ENCODE measurements at places on chromosomes 2 and 18.

- no peak for DNase-seq
These were observed 85.4 kb downstream of the DPP4 start for GRCh38 chr2:161988589-161988988.

DNA sequence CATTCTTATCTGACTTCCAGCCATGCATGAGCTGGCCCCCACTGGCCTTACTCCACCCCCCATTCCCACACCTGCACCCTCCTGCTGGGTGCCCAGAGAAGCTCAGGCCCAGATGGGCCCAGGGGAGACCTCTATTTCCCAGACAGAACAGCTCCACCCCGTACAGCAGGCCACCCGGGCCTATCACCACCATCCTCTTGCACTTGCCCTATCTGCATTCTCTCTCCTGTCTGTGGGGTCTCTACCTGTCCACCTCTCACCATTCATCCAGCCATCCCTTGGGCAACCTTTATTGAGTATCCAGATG lies 25.3 kb upstream of the TNS1 start:
- DNase-seq, result no peak

DNA sequence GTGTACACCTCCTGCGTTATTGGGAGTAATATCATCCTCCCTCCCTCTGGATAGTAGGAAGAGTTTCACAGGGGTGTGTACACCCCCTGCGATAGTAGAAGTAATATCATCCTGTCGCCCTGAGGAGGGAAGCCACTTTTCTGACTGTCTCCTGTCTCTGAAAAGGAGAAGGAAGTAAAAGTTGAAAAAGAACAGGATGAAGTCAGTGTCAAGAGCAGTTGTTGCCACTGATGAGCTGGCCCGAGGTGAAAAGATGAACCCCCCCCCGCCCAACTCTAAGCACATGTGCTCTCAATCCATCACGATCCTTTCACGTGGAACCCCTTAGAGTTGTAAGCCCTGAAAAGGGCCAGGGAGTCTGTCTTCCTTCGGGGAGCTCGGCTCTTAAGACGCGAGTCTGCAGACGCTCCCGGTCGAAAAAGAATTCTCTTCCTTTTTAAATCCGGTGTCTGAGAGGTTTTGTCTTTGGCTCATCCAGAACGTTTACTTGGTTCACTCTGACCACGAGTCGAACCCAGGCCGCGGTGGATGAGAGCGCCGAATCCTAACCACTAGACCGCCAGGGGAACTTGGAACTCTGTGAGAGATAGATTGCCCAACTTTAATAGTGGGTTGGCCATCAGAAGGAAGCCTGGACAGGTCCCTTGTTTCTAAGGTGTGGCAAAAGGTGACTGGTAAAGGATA lies 22.4 kb upstream of the NAGK start:
- DNase-seq, result no peak

DNA sequence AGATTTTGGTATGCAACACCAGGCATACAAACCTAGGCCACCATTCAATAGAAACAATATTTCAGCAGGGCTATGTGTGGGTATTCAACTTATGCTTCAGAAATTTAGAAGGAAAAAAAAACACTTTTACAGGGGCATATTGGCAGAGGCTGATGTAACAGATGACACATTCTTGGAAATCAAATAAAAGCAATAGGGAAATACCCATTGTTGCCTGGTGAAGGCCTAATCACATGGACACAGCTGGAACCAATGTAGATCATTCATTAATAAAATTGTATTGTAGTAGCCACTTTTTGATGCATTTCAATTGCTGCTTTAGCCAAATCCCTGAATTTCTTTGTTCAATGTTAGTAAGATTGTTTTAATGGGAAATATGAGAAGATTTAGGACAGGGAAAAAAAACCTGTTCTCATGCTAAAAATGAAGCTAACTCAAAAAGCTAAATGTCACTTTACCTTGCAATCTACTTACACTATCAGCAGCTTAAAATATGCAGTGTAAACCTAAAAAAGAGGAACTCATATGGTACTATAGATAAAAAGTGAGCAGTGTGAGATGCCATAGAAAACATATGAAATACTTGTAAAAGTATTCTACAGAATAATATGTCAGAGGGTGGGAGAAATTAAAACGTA lies 289.4 kb downstream of the ZEB2 start:
- DNase-seq, result no peak

GRCh38 chr18:1104181-1104881 lies 199.7 kb downstream of the ADCYAP1 start:
- no peak for DNase-seq

DNA sequence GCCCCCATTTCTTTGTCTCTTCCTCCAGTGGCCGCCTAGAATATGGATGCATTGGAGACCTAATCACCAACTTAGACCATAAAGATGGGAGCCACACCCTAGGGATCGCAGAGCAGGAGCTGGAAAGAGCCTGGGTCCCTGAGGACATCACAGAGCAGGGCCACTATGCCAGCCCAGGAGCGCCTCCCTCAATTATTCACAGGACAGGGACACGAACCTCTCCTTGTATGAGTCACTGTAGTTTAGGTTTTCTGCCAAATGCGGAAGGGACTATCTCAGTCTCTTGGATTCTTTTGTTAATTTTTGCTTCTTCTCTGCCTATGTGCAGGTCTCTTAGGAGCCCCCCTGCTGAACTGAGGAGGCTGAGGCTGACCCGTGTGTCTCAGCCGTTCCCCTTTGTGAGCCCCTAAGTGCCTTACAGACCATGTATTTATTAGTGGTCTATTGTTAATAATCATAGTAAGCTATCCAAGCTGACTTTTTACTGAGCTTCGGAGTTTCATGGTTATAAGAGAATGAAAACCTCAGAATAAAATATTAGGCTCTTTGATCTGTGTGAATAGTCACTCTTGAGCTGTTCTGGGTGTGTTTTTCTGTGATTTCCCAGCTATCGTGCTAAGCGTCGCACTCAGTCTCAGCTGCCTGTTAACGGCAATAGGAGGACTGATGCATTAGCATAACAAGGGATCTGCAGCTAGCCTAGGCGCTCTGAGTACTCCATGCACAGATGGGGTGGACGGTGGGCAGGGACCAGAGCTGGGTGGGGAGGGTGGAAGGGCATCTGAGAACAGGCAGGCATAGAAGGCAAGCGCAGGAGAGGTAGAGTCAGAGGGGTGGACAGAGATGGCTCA lies 12.7 kb upstream of the PTPN4 start:
- no peak for DNase-seq

- DNase-seq, result no peak
These were observed 934.5 kb downstream of the CNTNAP5 start for GRCh38 chr2:124959581-124959980.

- no peak for DNase-seq
These were observed 46.8 kb upstream of the PLB1 start for GRCh38 chr2:28449126-28449487.

DNA sequence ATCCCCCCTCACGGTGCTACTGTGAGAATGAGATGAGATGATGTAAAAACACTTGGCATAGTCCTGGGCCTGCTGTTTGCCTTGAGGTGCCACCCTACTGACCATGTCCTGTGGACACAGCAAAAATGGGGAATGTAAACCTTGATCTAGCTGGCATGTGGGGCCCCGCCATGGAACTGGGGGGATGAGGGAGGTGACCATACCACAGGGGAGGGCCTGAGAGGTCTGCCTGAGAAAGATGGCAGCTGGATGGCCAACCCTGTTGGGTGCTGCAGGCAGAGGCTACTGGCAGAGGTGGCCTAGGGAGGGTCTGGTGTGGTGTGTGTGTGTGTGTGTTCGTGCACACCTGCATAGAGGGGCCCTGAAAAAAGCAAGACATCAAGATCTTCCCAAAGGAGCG lies 777 bp downstream of the HAAO start:
- no peak for DNase-seq

GRCh38 chr18:78788161-78788560 lies 191.5 kb upstream of the SALL3 start:
- no peak for DNase-seq

- no peak for DNase-seq
These were observed 4.9 kb upstream of the IL1B start for GRCh38 chr2:112841295-112842044.

DNA sequence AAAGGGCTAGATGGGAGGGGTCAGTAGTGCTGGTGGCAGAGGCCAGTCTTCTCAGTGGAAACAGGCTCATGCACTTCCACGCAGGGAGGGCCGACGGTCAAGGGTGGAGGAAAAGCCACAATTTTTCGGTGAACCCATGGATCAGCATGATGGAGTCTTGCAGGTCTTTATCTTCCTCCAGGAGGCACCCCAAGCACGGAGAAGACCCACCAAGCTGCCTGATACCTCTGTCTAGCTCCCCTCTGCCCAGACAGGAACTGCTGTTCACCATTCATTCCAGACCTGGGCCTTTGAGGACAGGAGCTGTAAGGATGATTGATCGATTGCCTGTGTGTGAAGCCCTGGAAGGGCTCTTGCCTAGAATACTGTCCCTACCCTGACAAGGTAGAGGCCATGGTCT lies 2.8 kb upstream of the LRRFIP1 start:
- DNase-seq, result no peak

DNA sequence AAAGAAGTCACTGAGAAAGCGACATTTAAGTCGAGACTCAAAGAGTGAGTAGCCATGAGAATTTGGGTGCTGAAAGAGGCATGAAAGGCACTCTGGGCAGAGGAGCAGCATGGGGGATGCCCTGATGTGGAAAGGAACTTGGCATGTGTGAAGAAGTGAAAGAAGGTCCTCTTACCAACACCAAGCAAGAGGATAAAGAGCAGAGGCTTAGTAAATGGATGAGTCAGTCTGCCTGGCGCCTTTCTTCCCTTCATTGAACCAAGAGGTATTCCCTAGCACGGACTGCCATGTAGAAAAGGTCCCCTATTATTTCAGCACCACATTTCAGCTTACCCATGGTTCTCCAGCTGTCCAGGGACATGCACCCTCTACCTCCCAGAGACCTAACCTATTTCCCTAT lies 221.1 kb upstream of the NRP2 start:
- no peak for DNase-seq

DNA sequence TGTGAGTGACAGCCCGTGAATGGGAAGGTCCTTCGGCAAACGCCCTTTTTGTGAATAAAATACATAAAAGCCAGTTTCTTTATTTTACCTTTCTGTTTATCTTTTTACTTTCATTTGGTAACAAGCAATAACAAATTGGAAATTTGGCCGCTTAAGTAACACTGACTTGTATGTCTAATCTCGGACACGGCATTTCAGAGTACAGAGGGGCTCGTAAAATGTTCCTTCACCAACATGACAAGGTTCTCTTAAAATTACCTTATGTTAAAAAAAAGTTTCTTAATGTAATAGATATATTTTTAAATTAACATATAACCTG lies 558 bp upstream of the NEMP2 start:
- DNase-seq, result no peak

GRCh38 chr2:216685327-216685875 lies 9.9 kb downstream of the IGFBP5 start:
- DNase-seq, result no peak

- no peak for DNase-seq
These were observed 3.4 kb upstream of the TMEM182 start for GRCh38 chr2:102758439-102758838.

DNA sequence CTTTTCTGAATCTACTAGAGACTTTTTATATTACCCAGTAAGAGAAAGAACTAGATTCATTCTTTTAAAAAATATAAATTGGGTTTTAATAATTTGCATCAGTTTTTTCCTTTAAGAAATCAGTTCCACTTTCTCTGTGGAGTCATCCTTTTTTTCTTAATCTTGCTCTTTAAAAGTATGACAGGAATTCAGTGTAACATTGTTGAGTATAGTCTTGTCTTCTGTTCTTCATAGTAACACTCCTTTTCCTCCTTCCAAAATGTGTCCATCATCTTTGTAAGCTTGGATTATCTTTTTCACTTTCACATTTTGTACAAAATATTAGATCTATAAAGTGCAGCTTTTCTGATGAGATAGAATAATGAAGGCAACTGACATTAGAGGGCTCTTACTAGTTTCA lies 135.4 kb downstream of the HAUS1 start:
- no peak for DNase-seq

DNA sequence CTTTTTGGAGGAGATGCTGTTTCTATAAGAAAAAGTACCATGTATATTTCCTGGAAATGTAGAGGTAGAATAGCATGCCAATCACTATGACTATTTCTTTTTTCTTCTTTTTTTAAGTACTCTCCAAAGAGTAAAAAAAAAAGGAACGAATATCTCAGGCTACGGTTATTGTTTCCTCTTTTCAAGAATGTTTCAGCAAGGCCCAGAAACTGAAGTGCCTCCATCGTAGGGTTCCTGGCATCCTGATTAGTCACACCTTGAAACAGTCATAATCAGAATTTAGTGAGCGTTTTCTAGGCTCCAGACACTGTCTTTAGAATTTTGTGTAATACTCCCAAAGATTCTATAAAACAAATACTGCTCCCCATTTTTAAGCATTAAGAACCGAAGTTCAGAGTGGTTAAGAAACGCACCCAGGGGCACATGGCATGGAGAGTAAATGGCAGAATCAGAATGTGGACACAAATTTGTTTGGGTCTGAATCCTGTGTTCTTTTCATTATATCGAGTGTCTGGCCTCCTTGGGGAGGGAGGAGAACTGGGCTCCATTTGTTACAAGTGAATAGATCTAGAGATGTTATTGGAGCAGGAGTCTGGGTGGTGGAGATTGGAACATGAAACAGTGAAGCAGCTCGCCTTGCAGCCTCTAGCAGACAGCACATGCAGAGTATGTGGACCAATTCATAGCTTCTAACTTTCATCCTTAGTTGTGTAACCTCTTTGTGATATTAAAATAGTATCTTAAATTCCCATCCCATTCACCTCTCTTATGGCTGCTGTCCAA lies 26.7 kb downstream of the ZEB2 start:
- no peak for DNase-seq

GRCh38 chr2:165725421-165725820 lies 68.6 kb downstream of the GALNT3 start:
- no peak for DNase-seq

DNA sequence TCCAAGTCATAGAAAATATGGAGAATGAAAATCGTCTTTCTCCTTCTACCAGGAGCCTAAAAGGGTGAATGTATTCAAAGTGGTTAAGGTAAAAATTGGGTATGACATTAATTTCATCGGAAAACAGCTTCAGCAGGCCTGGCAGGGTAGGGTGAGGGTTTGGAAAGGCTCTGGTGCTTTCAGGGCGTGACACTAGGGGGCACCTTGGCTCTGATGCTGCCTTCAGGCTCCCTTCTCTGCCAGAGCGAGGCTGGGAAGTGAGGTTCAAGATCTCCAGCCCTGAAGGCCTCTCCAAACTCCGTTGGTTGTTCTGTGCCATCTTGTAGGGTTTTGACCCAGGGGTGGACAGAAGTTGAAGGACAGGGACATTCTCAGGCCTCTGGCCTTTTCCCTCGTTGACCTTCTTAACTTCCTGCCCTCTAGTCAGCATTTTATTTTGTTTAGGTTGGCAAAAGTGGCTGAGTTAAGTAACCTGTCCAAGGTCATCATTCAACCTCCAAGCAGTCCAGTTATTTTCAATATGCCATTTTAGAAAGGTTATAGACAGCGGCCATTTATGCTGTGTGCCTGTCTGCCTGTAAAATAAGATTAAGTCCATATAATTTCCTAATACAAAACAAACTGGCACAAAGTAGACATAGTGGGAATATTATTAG lies 40.3 kb downstream of the EML6 start:
- DNase-seq, result no peak

- no peak for DNase-seq
These were observed 897.5 kb downstream of the SUCLG1 start for GRCh38 chr2:83561592-83561991.
